Activated CD8-positive, alpha-beta memory T cell treated with anti-CD3 and anti-CD28 coated beads for 1 hour (primary cell): ENCODE measurements at places on chromosomes 5 and 9.

- DNase-seq: no peak
Measured at GRCh38 chr5:138468133-138468965, 3.1 kb downstream of the EGR1 start.

DNA sequence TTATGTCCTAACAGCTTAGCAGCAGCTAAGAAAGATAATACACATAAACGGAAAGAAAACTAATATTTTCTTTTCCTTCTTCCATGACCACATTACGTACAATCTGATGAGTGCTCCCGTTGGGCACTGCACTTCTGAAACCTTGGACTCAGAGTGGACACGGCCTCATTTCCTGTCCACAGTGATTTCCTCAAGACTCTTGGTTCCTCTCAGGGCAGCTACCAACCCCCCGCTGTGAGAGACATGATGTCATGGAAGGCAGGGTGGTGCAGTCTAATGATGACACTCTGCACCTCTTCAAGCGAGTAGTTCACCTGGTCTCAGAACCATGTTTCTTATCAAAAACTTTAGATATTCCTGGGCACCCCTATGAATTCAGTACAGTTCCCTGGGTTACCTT lies 68.7 kb upstream of the CTSL start:
- DNase-seq: no peak

DNA sequence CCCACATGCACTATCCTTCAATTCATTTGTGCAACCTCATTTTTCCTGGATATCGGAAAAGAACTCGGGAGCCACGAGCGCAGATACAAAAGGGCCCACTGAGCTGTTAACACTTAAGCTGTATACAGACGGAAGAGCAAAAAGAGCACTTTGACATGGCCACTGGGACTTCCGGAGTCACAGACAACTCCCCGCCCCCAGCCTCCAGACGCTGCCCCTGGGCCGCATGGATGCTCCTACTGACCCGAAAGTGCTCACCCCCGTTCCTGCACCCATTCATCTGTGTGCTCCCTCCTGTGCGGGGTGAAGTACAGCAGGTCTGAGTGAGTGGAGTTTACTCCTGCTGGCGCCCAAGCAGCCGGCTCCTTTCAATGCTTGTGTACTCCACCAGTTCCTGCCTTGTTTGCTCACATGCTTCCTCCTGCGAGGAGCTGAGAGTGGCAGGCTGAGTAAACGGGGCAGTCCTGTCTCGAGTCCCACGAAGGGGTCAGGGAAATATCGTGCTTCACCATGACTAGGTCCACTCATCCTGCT lies 901.0 kb upstream of the CTNND2 start:
- DNase-seq: no peak

DNA sequence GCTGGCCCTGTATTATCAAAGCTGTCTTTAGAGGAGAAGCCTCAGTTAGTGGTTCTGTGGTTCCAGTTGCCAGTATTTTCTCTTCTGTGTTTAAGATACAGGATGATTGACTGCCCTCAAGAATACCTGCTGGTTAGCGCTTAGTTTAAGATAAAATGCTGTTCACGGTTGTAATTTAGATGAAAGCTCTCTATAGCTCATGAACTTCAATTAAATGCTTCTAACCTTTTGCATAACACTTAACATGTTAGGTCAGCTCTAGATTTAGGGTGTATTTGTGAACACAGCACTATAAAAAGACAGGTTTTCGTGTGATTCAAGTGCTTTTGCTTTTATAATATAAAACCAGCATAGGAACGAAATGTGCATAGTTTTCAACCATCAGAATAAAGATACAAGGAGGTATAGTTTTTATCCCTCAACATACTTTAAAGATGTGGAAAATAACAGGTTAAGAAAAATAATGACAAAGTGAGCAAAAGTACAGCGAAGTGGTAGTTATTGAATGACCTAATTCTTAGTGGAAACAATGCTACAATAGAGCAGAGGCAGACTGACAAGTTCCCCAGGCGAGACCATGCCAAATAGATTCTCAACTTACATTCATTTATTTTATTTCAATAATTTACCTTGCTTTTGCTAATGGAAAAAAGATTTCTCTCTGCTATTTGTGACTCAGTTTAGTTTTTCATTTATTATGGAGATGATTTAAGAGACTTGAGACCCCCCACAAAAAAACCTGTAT lies 602.6 kb upstream of the DMAC1 start:
- no peak for DNase-seq

GRCh38 chr5:72368271-72368670 lies 48.1 kb downstream of the PTCD2 start:
- DNase-seq: no peak

GRCh38 chr9:35690294-35690613 lies 529 bp upstream of the TPM2 start:
- no peak for DNase-seq

DNA sequence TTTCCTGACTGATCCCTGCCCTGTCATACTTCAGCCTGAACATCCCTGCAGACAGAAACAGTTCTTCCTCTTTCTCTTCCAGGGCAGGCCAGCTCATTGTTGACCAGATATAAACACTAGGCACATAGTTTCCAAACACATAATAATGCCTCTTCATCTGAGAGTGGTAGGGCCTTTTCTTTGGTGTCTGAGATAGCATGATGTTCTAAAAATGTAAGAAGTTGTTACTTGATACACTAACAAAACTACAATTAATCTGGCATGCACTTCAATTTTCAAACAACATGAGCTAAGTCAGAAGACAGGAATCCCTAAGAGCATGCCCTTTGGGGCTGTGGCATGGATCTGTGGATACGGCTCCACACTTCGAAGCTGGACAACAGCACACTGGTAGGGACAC lies 246.6 kb downstream of the SPOCK1 start:
- no peak for DNase-seq

DNA sequence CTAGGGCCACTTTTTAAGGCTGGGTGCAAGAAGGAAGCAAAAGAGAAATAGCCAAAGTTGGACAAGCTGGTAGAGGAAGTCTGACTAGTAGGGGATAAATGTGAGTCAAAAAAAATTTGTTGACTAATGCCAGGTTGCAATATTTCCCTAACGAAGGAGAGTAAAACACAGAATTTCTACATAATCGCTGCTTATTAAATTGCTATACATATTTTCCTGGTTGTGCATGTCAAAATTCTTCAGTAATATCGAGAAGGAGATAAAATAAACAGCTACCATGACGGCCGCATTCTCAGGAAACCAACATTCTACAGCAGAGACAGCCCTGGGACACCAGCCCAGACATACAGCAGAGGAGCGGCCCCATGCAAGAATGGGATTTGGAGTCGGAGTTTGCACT lies 148.3 kb downstream of the ESM1 start:
- DNase-seq: no peak

- no peak for DNase-seq
Measured at GRCh38 chr9:133387680-133388079, 11.5 kb downstream of the STKLD1 start.

DNA sequence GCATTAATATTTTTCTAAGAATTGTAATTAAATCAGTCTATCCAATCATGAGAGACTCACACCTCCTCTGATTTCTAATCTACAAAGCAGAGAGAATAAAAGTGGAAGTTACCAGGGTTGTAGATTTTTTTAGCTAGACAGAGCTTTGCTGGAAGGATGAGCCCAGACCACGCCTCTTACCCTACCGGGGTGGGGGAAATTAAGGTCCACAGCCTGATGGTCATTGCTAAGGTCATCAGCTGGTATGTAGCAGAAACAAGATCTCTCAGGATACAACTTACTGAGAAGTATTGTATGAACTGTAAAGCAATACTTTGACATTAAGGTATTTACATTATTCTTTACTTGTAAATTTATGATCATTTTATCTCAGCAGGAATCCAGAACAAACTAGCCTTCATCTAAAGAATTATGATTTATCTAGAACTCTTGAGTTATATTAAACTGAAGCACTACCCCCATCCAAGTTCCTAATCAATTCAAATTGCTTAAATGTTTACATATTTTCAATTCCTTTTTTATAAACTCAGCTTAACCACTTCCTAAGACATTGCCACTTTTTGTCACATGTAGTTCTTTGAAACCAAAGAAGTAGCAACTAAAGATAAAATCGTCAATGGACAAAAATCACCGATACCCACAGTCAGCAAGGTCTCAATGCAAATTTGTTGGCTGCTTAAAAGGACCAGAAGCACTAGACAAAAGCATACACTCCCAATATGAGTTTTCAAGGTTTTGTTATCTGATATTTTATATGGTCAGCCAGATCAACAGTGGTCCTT lies 225.8 kb upstream of the DAPK1 start:
- no peak for DNase-seq

DNA sequence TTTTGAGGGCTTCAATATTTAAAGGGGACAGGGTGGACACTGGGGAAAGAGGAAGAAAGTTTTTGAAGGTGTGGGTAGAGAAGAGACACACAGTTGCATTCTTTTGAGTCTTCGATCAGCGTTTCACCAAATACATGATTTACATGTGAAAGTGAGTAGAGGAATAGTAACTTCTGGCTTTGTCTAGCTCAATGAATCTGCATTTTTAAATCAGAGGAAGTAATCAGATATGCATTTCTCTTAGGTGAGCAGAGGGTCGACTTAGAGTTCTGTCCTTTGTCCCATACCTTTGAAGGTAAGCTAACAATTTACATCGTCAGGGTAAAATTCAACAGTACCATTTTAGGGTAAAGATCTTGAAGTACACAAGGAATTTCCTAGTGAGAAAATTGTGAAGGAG lies 406.4 kb upstream of the ZNF462 start:
- DNase-seq: no peak

DNA sequence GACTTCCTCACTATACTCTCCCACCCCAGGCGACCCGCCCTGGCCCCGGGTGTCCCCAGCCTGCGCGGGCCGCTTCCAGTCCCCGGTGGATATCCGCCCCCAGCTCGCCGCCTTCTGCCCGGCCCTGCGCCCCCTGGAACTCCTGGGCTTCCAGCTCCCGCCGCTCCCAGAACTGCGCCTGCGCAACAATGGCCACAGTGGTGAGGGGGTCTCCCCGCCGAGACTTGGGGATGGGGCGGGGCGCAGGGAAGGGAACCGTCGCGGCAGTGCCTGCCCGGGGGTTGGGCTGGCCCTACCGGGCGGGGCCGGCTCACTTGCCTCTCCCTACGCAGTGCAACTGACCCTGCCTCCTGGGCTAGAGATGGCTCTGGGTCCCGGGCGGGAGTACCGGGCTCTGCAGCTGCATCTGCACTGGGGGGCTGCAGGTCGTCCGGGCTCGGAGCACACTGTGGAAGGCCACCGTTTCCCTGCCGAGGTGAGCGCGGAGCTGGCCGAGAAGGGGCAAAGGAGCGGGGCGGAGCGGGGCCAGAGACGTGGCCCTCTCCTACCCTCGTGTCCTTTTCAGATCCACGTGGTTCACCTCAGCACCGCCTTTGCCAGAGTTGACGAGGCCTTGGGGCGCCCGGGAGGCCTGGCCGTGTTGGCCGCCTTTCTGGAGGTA lies 2.1 kb downstream of the CA9 start:
- no peak for DNase-seq

DNA sequence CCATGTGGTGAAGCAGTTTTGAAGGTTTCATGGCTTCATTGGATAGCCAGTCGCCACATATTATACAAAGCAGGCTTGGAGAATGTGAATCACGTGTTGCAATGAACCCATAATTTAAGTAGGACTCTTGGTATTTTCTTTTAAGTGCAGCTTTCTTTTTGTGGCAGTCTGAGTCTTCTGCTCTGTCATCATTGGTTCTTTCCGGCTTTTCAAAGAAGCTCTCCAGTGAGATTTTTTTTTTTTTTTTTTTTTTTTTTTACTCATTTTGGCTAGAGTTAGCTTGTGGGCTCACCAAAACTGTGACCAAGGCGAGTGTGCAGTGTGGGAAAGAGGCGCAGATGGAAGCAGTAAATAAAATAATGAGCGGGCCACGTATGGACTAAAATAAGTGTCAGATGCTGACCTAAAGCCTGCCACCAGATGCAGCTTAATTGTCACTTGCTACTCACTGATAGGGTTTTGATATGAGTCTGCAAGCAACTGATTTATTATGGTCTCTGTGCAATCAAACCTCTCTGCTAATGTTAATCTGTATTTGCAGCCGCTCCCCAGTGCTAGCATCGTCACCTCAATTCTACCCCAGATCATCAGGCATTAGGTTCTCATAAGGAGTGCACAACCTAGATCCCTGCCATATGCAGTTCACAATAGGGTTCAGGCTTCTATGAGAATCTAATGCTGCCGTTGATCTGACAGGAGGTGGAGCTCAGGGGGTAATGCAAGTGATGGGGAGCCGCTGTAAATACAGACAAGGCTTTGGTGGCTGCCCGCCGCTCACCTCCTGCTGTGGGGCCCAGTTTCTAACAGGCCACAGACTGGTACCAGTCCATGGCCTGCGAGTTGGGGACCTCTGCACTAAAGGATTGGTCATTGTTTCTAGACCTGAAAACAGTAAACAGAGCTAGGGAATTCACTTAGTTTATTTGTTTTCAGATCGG lies 45.5 kb upstream of the LARP1 start:
- DNase-seq: no peak

DNA sequence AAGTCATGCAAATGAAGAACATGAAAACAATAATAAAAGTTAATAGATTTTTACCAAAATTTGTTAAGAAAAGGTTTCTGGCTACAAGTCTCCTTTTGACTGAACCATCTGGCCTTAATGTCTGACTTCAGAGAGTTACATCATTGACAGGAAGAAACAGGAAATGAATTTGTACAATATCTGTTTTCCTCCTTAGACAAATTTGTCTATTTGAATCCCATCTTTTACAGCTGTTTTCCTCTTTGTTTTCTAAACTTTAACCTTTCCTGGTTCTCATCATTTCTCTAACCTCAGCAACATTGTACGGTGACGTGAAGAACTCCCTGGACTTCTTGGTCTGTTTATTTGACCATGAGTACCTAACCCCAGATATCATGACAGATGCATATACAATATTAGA lies 567.5 kb upstream of the RIOK2 start:
- no peak for DNase-seq

- no peak for DNase-seq
Measured at GRCh38 chr9:69121155-69122081, 52.7 kb upstream of the TJP2 start.

- DNase-seq: no peak
Measured at GRCh38 chr5:52705720-52706119, 82.0 kb upstream of the ITGA1 start.

- DNase-seq: no peak
Measured at GRCh38 chr9:9352877-9353481, 1259.8 kb downstream of the PTPRD start.

GRCh38 chr9:12441506-12441905 lies 251.7 kb upstream of the TYRP1 start:
- no peak for DNase-seq

DNA sequence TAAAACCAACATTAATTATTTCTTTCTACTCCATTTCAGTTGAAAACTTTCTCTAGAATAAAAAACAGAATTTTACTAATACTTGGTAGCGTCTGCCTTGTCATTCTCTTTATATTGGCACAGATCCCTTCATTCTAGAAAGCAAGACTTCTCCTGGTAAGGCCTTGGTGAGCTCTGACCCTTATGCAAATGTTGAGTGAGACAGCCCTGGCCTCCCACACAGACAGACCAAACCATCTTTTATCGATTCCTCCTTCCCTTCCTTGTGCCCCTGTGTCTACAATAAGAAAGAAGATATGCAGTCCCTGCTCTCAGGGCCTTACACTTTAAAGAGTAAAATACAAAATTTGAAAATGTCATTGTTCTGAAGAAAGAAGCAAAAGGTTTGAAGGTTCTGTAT lies 262.2 kb downstream of the EFNA5 start:
- DNase-seq: no peak

GRCh38 chr9:124183772-124184171 lies 74.0 kb upstream of the NEK6 start:
- no peak for DNase-seq

- no peak for DNase-seq
Measured at GRCh38 chr9:82553654-82554366, 509.1 kb downstream of the RASEF start.
